ENCODE measurements at places on chromosomes 4 and X. TPM values are rescaled to one million over a fixed set of nuclear protein-coding genes. Genes with fewer than 3 reads are reported as not detected.

TIGD4 gene
- 0.36 TPM for total RNA-seq

SLC30A9 gene
- 58.3 TPM for total RNA-seq

DNA sequence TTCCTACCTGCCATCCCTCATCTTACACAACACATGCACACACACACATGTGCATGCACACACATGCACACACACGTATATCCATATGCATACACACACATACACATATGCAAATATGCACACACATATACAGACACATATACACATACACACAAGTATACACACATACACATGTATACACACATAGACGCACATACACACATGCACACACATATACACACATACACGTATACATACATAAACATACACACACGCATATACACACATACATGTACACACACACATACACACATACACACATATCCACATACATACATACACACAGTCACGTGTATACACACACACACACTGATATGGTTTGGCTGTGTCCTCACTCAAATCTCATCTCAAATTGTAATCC lies 37.0 kb upstream of the AFAP1 start:
- no peak for DNase-seq

DNA sequence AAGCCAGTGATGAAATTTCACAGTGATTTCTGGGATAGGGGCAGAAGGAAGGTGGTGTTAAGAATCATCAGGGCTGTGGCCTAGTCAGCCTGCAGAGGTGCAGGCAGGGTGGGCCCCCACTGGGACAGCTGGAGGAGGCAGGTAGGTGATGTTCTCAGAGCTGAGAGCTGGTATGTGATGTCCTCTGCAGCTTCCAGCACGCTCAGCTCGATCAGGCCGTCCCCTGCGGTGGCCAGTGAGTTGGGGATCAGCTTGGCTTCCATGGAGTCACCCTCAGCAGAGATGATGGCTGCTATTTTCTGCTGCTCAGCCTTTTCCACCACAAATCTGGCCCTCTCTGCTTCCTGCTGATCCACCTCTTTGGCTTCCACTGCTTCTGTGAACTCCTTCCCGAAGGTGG lies 81.1 kb downstream of the IL1RAPL2 start:
- no peak for DNase-seq

Data from osteoblast (primary cell).